ENCODE measurements at places on chromosomes 7 and 10.

- DNase-seq, result peak; percentile 75
These were observed 1.6 kb upstream of the PPA1 start for GRCh38 chr10:70234668-70235447.

DNA sequence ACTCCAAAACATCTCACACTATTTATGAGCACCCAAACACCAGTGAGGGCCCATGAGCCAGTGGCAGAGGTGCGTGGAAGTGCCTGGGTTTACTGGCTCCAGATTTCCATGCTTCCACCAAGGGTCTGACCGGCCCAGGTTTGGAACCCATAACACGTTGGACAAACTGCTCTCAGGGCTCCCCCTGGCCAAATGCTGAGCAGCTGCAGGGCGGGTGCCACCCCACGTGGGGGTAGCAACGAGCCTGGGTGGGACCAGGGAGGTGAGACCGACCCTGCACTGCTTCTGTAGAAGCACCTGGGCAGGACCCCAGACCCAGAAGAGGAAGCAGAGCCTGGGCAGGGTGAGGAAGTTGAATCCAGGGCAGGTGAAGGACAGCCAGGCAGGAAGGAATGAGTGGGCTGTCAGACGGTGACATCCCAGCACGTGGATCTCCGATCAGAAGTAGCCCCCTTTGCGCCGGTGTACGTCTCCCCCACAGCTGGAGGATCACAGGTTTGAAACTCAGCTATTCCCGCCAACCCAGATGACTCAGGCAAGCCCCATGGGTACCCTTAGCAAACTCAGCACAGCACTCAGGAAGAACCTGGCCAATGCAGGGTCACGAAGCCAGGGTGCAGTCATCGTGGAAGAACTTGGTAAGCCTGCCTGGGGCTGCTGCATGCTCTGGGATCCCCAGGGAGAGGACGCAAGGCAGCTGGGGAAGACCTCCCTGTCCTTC is 100.4 kb upstream of the DDC start:
- no peak for DNase-seq

- DNase-seq, result no peak
These were observed 223.5 kb upstream of the PHYHIPL start for GRCh38 chr10:58952747-58953466.

DNA sequence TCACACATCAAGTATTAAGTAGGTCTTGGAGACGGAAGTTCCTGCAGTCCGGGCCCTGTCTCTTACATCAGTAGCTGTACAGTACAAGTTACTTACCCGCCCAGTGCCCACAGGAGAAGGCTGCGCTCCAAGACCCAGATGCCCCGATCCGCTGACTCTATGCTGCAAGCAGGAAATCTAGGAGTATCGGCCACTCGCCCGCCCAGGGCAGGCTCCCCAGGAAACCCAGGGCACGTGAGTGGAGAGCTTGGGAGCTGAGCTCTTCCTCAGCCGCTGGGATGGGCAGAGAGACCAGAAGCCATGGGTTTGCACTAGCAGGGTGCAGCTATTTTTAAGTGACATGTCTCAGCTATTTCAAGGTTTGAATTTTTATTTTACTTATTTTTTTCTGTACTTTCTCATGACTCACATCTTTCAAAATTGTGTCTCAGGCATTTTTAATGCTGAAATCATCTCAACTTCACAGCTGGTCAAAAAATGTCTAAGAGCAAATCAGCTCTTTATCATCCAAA is 1.9 kb upstream of the GPER1 start:
- DNase-seq, result no peak

DNA sequence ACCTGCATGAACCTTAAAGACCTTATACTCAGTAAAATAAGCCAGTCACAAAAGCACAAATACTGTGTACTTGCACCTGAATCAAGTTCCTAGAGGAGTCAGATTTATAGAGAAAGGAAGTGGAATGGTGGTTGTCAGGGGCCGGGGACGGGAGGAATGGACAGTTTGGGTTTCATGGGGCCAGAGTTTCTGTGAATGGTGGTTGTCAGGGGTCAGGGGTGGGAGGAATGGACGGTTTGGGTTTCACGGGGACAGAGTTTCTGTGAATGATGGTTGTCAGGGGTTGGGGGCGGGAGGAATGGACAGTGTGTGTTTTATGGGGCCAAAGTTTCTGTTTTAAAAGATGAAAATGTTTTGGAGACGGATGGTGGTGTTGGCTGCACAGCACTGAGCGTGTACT is 260.0 kb upstream of the MKI67 start:
- no peak for DNase-seq

DNA sequence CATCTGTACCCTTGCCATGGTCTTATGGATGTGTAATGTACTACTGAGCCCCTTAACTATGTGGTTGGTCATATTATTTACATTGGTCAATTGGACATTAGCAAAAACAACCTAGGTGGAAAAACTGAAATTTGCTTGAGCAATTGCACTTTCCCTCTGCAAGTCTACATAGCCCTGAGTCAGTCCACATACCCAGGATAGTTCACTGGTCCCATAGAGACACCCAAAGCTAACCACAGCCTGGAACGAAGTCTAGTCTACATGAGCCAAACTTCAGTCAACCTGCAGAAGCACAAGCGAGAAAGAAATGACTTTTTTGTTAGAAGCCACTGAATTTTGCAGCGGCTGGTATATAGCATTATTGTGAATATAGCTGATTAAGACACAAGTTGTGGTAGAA is 37.6 kb upstream of the COL1A2 start:
- DNase-seq, result no peak

DNA sequence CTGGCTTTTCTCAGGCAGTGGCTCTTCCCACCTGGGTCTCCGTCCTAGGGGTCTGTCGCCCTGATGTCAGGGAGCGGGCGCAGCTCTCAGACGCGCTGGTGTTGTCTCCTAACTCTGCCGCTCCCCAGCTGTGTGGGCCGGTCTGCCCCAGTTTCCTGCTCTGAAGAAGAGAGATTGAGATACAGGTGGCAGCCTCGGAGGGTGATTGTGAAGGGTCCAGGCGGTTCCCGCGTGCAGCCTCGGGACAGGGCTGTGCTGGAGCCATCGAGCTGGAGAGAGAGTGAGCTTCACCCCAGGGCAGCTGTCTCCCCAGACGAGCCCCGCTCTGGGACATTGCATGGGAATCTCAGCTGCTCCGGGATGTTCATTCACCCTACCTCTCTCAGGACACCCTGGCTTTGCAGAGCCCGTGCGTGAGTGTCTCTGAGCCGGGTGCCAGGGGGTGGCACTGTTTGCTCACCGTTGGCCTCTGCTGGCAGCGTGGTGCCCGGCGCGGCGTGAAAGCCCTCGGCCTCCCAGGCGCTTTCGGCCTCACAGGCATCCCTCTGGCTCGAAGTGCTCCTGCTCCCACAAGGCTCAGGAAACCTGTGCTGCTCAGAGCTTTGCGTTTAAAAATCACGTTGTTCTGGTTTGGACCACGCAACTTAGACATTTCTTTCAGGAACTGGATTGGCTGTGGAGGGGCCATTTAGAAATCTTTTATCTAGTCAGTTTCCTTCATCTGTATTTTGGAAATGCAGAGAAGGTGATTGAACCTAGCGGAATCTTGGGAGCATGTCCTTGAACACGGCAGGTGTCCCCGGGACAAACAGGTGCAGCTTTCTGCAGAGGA is 33.8 kb upstream of the ZFAND2A start:
- no peak for DNase-seq

GRCh38 chr7:108138911-108139310 is 8.8 kb upstream of the LAMB4 start:
- no peak for DNase-seq

DNA sequence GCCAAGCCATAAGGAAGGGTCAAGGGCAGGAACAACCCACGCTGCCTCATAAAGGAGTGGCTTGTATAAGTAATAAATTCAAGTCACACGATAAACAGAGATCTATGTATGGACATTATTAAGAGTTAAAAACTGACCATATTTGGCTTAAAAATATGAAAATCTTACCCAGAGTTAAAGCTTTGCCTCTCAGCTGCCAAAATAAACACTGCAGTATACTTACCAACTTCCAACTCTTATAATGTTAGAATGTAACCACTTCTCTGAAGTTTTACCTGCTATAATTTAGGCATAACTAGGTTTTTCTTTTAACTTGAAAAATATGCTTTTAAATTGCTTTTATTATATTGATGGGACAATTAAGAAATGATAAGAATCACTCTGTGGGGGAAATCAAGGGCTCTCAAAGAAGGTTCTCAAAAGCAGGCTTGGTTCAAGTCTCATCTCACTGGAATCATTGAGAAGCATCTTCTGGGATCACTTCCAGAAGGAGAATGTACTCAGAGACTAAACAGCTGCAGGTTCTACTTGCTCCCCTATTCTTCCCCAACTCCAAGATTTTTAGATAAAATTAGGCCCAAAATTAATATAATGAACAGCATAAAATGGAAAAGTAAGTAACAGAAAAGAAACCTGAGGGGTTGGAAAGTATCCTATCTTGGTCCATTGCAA is 16.1 kb upstream of the CAV2 start:
- DNase-seq, result no peak

DNA sequence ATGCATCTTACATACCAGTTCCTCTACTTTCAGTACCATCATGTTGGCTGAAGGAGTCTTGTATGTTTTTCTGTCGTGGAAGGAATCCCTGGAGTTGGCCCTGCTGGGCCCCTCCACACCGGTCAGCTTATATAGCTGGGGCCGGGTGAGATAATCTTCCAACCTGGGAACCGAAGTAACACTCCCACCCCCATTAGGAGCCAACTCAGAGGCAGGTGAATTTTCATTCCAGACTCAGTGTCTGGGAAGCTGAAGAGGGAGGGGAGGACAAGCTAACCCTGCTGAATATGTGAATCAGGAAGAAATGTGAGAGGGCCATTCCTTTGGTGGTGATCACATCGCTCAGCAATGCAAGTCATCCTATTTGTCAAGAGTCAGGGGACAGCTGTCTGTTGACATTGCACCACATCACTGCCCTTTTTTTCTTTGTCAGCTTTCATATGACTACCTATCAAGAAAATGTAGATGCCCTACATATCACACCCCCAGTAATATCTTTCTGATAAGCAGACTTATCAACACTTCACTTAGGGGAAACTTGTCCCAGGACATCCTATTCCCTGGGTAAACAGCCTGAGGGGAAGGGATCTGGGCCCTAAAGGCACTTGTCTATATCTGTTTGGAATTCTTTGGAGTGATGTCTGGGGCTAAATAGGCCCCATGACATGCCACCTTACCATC is at the start of gene ANKRD1:
Gene ANKRD1, minus strand, starts transcription at position 102 of the 681 bp plus-strand sequence. Its CDS starts 60 bp downstream, at position 42.
- DNase-seq, result peak; percentile 68

- no peak for DNase-seq
These were observed 53.8 kb downstream of the MCMBP start for GRCh38 chr10:119818889-119819270.

DNA sequence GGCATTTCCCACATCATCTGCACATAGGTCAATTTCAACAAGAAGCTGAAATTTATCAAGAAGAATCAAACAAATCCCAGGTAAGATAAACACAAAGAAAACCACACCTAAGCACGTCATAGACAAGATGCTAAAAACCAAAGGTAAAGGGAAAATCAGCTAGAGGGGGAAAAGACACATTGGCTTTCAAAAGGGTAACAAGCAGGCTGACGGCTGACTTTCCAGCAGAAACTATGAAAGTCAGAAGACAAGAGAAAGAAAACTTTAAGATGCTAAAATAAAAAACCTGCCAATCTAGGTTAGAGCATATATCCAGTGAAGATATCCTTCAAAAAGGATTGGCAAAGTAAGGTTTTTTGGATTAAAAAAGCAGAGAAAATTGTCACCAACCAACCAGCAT is 59.9 kb upstream of the RHEB start:
- no peak for DNase-seq

GRCh38 chr7:28378574-28379149 is 33.7 kb upstream of the CREB5 start:
- no peak for DNase-seq

GRCh38 chr7:20197125-20197748 is 19.9 kb downstream of the MACC1 start:
- DNase-seq, result no peak

DNA sequence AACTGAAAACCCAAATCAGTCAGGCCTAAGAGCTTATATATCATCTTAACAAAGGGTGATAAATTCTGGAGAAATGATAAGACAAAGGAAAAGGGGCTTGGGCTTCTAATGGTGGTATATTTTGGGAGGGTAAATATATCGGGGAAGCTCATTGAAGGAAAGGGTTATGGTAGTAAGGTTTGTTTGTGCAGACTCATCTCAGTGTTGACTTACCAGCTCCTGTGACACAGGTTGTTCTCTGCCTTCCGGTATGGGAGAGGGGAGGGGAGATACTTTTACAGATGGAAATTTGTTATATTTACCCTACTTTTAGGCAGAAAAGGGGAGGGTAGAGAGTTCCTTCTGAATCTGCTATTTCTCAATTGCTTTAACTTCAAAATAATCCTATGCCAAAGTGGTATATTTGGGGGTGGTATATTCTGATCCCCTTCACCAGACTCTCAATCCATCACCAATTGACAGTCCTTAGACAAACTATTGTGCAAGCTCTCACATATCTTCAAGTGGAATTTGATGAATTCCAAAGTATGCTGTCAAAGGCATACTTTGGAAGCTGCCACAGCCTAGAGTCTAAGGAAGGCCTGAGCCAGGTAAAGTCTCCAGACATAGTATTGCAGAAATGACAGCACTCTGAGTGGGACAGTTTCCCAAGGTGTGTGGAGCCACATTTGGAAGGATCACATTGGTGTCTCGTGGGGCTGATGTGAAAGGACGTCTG is 13.3 kb upstream of the PAPSS2 start:
- DNase-seq, result no peak

DNA sequence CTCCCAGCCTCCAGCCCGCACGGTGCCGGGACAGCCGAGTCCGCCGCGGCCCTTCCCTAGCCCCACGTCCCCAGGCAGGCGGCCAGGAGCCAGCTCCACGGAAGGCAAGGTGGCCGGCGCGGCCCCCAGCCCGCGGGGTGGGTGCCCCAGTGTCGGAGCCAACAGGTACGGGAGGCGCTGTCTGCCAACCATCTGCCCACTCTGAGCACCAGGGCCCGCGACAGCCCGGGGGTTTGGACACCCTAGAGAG is 75.8 kb downstream of the CALN1 start:
- no peak for DNase-seq

- DNase-seq, result no peak
These were observed 569.5 kb upstream of the LRRN3 start for GRCh38 chr7:110521357-110521911.

- no peak for DNase-seq
These were observed 302.5 kb downstream of the PHTF2 start for GRCh38 chr7:78101076-78101475.

DNA sequence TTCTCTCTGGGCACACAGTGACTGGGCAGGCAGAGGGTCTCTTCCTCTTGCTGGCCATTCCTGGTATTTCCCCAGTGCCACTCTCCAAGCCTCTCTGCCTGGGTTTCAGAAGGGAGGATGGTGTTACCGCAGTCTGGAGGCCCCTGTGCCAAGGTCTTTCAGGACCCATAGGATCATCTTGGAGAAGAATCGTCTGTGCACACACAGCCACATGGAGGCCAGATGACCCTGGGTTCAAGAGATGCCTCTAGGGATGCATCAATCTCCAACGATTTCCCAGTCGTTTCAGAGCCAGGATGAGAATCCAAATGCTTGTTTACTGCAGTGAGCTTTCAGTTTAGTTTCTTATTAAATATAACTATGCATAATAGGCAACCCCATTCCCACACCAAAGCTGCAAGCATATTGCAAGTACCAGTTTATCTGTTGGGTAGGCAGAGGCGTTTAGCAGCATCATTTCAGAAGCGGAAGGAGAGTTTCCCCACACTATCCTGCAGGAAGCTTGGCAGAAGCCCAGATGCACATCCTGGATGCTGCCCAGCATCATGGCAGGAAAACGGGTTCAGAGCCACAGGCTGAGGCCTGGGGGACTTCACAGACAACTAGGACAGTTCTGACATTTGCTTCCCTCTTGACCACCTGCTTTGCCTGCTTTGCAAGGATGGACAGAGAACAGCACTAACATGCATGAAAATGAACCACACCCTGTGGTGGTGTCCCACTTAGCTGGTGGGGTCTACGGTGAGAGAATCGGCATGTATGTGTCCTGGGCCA is 134.7 kb upstream of the FAM20C start:
- no peak for DNase-seq

GRCh38 chr7:116030651-116031276 is at the start of gene TFEC:
TSS of gene TFEC (minus strand) at chr7:116030763. CDS start at chr7:115984441, 46,322 bp downstream.
- DNase-seq, result no peak

All from fibroblast of skin of left biceps (primary cell).